ENCODE measurements at places on chromosomes 2 and 18.
A peak's percentile ranks its signal among the peaks of the same experiment; 100 is the strongest.

- DNase-seq: no peak
Measured at GRCh38 chr2:1907849-1908533, 163.7 kb upstream of the PXDN start.

DNA sequence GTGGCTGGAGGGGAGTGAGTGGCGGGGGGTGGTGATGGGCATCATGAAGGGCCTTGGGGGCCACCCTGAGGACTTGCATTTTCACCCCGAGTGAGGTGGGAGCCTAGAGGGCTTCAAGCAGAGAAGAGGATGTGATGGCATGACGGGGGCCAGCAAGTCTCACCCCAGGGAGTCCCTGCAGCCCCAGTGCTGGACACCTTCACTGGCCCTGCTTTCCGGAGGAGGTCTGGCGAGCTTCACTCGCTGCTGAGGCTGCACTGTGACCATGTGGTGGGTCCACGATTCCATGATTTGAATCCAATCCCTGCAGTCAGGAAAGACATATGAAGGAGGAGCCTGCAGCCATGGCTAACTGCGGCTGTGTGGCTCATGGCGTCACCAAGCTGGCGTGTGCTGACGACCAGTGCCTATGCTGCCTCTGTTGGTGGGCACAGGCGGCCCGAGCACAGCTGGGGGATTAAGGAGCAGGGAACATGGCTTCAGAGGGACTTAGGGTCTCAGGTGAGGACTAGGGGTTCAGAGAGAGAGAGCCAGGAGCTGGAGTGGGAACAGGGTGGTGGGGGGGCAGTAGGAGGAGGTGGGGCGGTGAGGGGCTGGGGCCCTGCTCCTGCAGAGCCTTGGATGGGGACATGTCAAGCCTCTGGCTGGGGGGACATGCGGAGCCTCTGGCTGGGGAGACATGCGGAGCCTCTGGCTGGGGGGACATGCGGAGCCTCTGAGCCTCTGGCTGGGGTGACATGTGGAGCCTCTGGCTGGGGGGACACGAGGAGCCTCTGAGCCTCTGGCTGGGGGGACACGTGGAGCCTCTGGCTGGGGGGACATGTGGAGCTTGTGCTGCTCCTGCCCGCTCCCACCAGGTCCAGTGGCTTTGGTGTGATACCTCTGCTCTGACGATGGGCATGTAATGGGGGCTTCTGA lies 3.6 kb downstream of the ZAP70 start:
- DNase-seq: no peak

- DNase-seq: no peak
Measured at GRCh38 chr18:2396162-2396505, 175.2 kb downstream of the METTL4 start.

- no peak for DNase-seq
Measured at GRCh38 chr18:44851856-44852621, 171.4 kb downstream of the SETBP1 start.

GRCh38 chr2:151403914-151404313 lies 5.8 kb upstream of the RIF1 start:
- DNase-seq: no peak

DNA sequence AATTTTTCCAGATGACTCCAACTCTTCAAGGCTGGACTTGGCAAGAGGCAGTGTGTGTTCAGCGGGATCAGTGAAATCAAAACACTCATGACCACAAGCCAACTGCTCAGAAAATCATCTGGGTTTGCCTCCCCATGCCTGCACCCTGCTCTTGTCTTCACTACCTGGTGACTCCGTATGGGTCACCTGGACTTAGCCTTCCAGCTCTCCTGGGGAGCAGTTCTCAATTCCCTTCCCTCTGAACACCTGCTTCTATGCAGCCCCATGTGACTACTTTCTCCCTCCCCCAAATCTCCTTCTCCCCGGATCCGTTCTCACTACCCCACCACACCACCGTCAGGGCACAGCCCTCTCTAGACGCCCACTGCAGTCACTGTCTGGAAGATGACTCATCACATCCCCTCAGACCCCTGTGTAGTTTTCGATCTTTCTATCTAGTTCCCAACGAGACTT lies 130.2 kb upstream of the ID2 start:
- no peak for DNase-seq

DNA sequence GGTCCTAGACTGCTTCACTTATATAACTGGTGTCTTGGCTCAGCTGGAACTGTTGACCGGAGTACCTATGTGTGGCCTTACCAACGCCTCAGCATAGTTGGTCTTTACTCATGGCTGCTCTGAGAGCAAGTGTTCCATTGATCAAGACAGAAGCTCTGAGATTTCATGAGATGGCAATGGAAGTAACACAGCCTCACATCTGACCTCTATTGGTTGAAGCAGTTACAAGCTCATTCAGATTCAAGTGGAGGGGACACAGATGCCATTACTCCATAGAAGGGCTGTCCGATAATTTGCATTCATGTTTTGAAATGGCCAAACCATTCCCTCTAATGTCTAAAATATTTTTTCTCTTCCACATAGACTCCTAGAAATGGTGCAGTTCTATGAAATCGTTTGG lies 46.4 kb upstream of the STK39 start:
- no peak for DNase-seq

GRCh38 chr2:159615367-159616285 lies 722 bp downstream of the BAZ2B start:
- peak; percentile 85 for DNase-seq

- no peak for DNase-seq
Measured at GRCh38 chr18:79549638-79550000, 130.0 kb upstream of the CTDP1 start.

DNA sequence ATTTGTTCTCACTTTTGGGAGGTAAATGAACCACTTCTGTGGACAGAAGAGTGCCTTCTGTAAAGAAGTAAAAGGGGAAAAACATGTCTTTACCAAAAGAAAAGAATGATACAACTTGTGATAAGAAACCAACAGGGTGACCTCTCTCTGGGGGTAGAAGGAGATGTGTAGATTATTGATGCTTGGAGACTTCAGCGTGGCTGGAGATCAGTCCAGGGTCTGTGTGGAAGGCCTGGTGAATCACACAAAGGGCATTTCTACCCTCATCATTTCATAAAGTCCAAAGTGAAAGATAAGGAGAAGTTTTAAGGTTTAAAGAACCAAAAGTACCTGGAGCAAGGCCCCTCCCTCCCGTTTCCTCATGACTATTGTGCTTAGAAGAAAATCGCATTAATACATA lies 142.5 kb downstream of the NCK2 start:
- DNase-seq: no peak

GRCh38 chr2:17156086-17156485 lies 362.2 kb downstream of the RAD51AP2 start:
- DNase-seq: no peak

GRCh38 chr2:68341062-68341329 lies 21.2 kb upstream of the CNRIP1 start:
- no peak for DNase-seq

DNA sequence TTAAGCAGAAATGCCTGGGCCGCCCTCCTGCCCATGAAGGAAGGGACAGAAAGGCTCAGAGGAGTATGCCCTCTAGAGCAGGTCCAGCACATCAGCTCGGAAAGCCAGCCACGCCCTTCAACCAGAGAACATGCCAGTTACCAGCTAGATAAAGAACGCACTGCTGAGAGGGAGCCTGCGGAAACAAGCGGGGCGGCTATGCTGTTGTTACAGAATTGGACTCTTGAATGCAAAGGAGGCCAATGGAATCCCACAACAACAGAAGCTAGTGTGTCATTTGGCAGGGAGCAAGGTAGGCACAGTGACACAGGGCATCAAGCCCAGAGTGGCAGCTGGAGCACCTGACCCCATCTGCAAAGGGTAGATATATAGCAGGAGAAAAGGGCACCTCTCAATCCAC lies 242.9 kb upstream of the ID2 start:
- DNase-seq: no peak

DNA sequence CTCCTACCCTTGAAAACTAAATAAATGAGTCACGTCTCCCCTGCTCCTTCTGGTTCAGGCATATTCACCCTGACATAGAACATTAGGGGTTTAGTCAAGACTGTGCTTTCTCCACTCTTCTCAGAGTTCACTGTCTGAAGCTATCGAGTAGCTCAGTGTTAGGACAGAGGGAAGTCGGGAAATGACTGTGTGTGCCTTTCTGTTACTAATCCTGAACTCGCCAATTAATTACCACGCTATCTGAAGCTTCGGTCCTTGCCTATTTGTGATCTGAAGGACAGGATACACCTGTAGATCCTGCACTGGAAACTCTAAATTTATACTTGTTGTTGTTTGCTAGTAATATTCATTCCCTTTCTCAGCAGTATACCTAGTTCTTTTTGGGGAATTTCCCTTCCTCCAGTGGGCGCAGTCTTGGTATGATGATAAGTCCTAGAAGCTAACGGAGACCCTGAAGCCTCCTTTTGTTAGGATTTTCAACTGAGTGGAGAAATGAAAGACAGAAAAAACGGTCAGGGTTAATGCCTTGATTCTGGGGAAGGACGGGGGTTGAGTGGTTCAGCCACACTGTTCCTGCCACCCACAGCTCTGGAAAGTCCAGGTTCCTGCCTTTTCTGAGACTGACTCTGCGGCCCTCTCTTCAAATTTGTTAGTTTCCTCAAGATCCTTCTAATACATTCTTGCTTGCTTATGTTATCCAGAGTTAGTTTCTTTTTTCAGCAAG lies 218.0 kb downstream of the DLGAP1 start:
- DNase-seq: no peak

DNA sequence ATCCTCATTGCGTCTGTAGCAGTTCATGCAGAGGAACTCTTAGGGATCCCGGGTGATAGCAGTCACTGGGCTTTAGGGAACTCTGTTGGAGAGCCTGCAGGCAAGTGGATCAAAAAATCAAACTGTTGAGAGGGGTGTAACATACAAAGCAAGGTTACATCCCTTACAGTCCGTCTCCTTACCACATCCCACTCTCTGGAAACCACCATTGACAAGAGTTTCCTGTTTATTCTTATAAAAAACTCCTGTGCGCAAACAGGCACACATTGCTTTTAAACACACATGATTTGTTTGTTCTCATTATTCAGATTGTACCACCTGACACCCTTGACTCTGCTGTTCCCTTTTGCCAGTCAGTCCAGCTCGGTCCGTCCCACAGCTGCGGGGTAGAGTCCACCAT lies 137.7 kb downstream of the LTBP1 start:
- DNase-seq: no peak

Data from fibroblast of skin of left biceps (primary cell).